Adrenal gland (tissue), 19 donors: ENCODE measurements at places on chromosomes 3 and 15.

DNA sequence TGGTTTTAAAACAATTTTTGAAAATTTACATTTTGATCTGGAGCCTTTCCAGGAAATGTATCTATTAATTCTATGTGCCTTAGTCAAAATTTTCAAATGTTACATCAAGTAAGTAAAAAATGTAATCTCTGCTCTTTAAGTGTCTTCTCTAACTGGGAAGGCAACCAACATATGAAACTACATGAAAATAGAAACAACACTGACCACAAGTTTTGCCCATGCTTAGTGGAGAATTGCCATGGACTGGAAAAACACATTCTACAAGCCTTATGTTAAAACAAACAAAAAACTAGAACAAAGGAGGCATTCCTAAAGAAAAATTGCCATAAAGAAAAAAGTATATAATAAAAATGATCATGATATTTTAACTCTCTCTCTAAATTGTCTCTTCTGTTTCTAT is 75.9 kb upstream of the SPRED1 start:
- H3K36me3 ChIP-seq: no peaks in the 10 kb centered on the region
- no peak for DNase-seq
- no peaks in the 10 kb centered on the region for H3K27me3 ChIP-seq

GRCh38 chr15:40103864-40104271 is 4.8 kb downstream of the BMF start:
- H3K4me1 ChIP-seq: peaks cover 83% of the 10 kb centered on the region
- H3K4me3 ChIP-seq: no peak overlapping the region
- H3K36me3 ChIP-seq: no peaks in the 10 kb centered on the region
- no peaks in the 10 kb centered on the region for H3K27me3 ChIP-seq

DNA sequence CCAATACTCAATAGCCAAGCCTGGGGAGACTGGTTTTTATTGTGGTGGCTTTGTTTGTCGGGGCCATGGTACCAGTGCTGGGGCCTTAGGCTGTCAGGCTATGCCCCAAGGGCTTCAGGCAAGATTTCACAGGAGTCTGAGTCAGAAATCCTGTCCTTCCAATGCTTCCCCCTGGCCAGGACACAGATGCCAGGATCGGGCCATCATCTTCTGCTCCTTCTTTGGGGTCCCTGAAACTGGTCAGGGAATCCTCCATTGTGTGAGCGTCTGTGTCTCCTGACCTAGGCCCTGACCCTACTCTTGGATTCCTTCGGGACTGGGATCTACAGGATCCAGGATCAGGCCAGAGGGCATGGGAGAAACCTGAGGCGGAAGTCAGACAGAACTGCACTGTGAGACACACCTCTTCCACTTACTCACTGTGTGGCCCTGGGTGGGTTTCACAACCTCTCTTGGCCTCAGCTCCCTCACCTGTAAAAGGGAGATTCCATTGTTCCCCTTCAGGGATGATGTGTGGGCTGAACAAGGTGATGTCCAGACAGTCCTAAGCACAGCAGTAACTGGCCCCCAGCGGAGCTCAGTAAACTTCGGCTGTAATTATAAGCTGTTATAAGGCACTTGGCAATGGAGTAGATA is 292.7 kb downstream of the UACA start:
- DNase-seq: no peak
- no peak overlapping the region for H3K27ac ChIP-seq
- no peak overlapping the region for H3K4me3 ChIP-seq
- no peaks in the 10 kb centered on the region for H3K36me3 ChIP-seq

DNA sequence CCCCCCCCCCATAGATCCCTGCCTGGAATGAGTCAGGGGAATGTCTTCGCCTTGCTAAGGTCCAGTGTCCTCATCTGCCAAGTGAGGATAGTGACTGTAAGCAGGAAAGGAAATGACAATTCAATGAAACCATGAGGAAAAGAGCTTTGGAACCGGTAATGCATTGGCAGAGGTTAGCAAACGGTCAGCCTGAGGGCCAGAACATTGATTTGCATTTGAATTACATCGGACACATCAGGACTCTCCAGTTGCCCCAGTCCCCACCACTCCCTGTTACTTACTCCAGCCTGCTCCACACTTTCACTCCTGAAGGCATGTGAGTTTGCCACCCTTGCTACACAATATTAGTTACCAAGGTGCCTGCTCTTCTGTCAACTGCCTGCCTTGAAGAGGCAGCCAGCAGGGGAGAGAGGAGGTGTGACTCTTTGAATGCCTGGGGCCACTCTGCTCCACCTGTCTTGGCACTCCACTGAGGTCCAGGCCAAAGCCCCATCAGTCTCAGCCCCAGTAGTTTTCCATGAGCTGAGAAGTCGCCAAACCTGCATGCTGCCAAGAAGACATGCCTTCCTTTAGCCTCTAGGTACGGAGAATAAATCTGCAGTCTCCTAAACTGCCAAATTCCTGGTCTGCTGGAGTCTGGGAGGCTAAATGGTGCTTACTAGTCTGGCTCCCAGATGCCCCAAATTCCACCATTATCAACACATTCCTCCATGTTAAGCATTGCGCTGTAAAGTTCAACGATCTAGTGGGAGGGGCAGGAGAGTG is 191.7 kb upstream of the TLE3 start:
- H3K27ac ChIP-seq: no peak overlapping the region
- H3K27me3 ChIP-seq: no peaks in the 10 kb centered on the region
- DNase-seq: no peak

GRCh38 chr3:129441782-129442181 is 1.8 kb downstream of the IFT122 start:
- no peak for DNase-seq
- H3K36me3 ChIP-seq: no peaks in the 10 kb centered on the region
- no peak overlapping the region for H3K4me3 ChIP-seq
- peaks cover 63% of the 10 kb centered on the region for H3K4me1 ChIP-seq
- H3K27me3 ChIP-seq: no peaks in the 10 kb centered on the region

GRCh38 chr3:61559136-61559731 is 2.1 kb upstream of the PTPRG start:
- peaks cover 7% of the 10 kb centered on the region for H3K4me1 ChIP-seq
- no peak overlapping the region for H3K4me3 ChIP-seq
- no peaks in the 10 kb centered on the region for H3K36me3 ChIP-seq
- no peak for DNase-seq
- H3K27ac ChIP-seq: peak overlapping the region; percentile 94

DNA sequence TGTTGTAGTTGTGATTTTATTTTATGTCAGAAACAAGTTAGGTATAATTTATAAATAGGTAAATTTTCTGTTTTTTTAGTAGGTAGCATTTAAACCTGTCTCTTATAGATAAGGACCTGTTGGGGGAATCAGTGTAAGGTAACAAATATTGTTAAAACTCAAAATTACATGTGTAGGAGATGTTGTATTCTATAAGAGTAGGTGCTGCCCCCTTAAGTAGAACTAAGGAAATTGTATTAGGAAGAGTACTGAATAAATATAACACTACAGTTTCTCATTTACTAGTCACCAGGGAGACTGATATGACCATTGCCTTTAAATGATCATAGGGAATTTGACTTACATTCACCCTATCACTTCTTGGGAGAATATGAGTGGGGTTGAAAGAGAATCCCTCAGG is 31.2 kb downstream of the SLC25A36 start:
- H3K4me1 ChIP-seq: no peaks in the 10 kb centered on the region
- H3K27ac ChIP-seq: no peak overlapping the region
- H3K27me3 ChIP-seq: no peaks in the 10 kb centered on the region
- H3K4me3 ChIP-seq: no peak overlapping the region

DNA sequence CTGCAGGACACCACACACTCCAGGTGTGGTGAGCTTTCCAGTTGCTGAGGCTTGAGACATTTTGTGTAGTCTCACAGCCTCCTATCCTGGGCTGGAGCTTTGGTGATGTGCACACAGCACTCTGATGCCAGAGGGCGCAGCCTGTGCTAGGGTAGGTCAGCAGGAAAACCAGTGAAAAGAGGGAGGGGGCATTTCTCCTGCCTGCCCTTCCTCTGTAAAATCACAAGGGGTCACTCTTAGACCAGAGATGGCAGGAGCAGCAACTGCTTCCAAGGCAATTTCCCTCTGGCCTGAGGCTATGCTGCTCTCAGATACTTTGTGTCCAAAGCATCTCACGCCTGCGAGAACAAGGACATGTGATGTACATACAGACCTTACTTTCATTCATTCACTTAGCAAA is 16.5 kb upstream of the MUSTN1 start:
- DNase-seq: peak; percentile 60
- H3K36me3 ChIP-seq: peaks cover 36% of the 10 kb centered on the region
- no peaks in the 10 kb centered on the region for H3K4me1 ChIP-seq
- H3K27me3 ChIP-seq: no peaks in the 10 kb centered on the region
- H3K27ac ChIP-seq: no peak overlapping the region
- H3K4me3 ChIP-seq: no peak overlapping the region

GRCh38 chr15:96047255-96047931 is 283.1 kb upstream of the NR2F2 start:
- no peaks in the 10 kb centered on the region for H3K36me3 ChIP-seq
- H3K27ac ChIP-seq: no peak overlapping the region
- no peaks in the 10 kb centered on the region for H3K27me3 ChIP-seq
- H3K4me3 ChIP-seq: no peak overlapping the region
- H3K4me1 ChIP-seq: no peaks in the 10 kb centered on the region

- no peak overlapping the region for H3K4me3 ChIP-seq
- no peak for DNase-seq
- H3K36me3 ChIP-seq: no peaks in the 10 kb centered on the region
- peaks cover 1% of the 10 kb centered on the region for H3K4me1 ChIP-seq
- no peaks in the 10 kb centered on the region for H3K27me3 ChIP-seq
Observed at GRCh38 chr15:71104636-71105035, 10.6 kb upstream of the THSD4 start.

DNA sequence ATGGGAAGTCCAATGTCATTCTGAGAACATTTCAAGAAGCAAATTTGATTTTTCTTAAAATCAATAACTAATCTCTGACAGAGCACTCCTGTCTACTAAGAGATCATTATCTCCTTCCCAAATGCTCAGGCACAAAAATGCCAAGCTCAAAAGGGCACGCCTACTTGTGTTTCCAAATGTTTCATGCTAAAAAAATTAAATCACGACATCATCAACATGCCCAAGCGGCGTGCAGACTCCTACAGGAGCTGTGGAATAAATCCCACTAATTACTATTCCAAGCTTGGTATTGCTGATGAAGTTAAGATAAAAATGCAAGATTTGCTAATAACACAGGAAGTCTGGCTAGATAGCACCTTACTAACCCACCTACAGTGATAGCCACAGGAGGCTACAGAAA is 140.8 kb downstream of the OSBPL10 start:
- no peak overlapping the region for H3K27ac ChIP-seq
- no peak overlapping the region for H3K4me3 ChIP-seq
- no peaks in the 10 kb centered on the region for H3K36me3 ChIP-seq
- no peaks in the 10 kb centered on the region for H3K4me1 ChIP-seq
- H3K27me3 ChIP-seq: no peaks in the 10 kb centered on the region

- no peaks in the 10 kb centered on the region for H3K36me3 ChIP-seq
- H3K27me3 ChIP-seq: no peaks in the 10 kb centered on the region
- no peak for DNase-seq
- H3K4me3 ChIP-seq: no peak overlapping the region
Observed at GRCh38 chr3:86973440-86973839, 17.5 kb downstream of the VGLL3 start.

DNA sequence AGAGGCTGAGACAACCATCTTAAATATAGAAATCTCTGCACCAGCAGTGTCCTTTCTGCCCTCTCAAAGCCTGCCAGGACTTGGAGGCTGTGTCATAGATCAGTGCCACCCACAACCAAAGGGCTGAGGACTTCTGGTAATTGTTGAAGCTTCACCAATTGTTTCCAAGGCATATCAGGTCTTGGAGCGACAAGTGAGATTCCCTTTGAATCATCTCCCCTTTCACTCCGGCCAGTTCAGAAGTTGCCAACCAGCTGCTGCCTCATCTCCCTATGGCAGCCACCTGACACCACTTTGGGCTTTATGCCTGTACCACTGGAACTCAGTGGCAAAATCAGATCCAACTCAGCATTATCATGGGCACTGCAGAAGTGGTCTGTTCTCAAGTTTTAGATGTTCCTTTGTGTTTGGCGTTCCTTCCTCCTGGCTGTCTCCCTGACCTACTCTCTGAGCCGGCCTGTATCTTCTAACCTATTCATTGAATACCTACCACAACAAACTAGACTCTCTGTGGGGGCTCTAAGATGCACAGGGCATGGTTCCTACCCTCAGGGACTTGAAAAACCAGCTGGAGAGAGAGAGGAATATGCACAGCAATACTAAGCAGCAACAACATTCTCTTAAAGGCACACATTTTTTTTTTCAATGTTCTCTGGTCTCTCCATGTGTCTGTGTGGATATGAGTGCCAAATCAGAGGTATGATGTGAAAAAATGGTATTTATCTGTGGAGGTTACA is 90.8 kb upstream of the PFN2 start:
- H3K27me3 ChIP-seq: no peaks in the 10 kb centered on the region
- no peak overlapping the region for H3K4me3 ChIP-seq
- no peaks in the 10 kb centered on the region for H3K4me1 ChIP-seq

- H3K4me1 ChIP-seq: no peaks in the 10 kb centered on the region
- H3K27ac ChIP-seq: peak overlapping the region; percentile 66
- peak overlapping the region; percentile 54 for H3K4me3 ChIP-seq
- no peaks in the 10 kb centered on the region for H3K27me3 ChIP-seq
Observed at GRCh38 chr3:185824051-185825005, 514 bp downstream of the IGF2BP2 start.

DNA sequence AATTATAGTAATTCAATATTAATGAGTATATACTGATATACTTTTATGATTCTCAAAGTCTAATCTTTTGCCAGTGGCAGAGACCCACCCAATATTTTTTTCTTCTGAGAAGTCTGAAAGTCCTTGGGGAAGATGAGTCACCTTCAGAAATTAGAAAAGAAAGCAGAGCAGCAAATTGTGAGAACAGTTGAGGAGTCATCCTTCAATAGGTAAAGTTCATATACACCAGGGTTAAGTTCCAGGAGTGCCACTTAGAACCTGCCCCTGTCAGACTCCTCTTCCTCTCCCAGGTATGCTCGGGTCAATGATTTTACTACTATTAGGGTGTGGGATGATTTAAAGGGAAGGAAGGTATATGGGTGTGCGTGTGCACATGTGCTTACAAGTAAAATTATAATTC is 7.1 kb downstream of the CLRN1 start:
- no peaks in the 10 kb centered on the region for H3K4me1 ChIP-seq
- no peaks in the 10 kb centered on the region for H3K36me3 ChIP-seq
- no peaks in the 10 kb centered on the region for H3K27me3 ChIP-seq
- no peak overlapping the region for H3K27ac ChIP-seq

- no peaks in the 10 kb centered on the region for H3K4me1 ChIP-seq
- H3K4me3 ChIP-seq: no peak overlapping the region
- H3K36me3 ChIP-seq: no peaks in the 10 kb centered on the region
- H3K27me3 ChIP-seq: no peaks in the 10 kb centered on the region
- DNase-seq: no peak
- no peak overlapping the region for H3K27ac ChIP-seq
Observed at GRCh38 chr3:68055215-68055614, 400.8 kb upstream of the SUCLG2 start.

DNA sequence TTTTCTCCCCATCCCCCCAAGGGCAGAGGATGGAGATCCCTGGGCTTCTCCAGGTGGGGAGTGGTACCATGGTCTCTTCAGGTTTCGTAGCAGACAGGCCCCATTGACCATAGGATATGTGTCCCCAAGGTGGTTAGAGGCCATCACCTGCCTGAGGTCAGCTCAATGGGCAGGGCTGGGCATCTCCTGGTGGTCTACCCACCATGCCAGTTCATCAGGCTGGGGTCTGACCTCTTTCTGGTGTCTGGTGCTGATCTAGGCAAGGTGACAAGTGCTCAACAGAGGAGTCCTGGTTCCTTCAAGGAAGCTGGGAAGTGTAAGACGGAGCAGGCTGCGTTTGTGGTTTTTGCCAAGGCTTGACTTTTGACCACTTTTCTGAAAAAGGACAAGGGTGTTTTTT is 71.4 kb downstream of the SMAD3 start:
- DNase-seq: no peak
- H3K36me3 ChIP-seq: no peaks in the 10 kb centered on the region
- H3K27me3 ChIP-seq: no peaks in the 10 kb centered on the region

- no peak overlapping the region for H3K4me3 ChIP-seq
- no peak overlapping the region for H3K27ac ChIP-seq
- DNase-seq: no peak
- H3K36me3 ChIP-seq: no peaks in the 10 kb centered on the region
- H3K27me3 ChIP-seq: no peaks in the 10 kb centered on the region
- peaks cover 23% of the 10 kb centered on the region for H3K4me1 ChIP-seq
Observed at GRCh38 chr15:60704717-60705116, 225.8 kb upstream of the ICE2 start.
